ENCODE measurements at places on chromosomes 4 and X.

DNA sequence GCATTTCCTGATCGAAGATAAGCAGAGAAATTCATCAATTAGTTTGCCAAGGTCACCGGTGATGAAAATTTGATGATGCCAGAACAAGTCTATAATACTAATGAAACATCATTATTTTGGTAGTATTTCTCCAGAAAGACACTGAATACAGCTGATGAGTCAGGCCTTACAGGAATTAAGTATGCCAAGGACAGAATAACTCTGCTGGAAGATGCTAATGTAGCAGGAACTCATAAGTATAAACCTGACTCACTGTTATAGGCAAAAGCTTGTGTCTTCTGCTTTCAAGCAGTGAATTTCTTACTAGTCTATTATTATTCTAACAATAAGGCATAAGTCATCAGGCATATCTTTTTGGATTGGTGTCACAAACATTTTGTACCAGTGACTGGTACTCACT lies 1825.1 kb upstream of the IGFBP7 start:
- DNase-seq, result no peak

- DNase-seq, result no peak
Measured at GRCh38 chr4:76703123-76703490, 194.8 kb downstream of the SOWAHB start.

DNA sequence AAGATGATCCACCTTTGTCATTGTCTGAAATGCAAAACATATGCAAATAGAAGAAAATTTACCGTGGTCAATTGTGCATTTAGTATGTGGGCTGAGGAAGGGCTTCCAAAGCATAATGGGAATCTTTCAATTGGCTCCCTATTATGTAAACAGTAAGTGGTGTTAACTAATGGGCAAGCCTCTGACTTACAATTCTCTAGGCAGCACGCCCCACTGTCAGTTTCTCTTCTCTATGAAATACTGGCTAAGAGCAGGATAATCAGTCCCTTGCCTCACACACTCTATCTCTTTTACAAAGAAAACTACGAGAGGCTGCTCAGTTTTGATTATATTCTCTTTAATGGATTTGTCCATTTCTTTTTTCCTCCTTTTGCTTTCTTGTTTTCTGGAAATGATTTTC lies 1272.6 kb downstream of the PCDH19 start:
- no peak for DNase-seq

DNA sequence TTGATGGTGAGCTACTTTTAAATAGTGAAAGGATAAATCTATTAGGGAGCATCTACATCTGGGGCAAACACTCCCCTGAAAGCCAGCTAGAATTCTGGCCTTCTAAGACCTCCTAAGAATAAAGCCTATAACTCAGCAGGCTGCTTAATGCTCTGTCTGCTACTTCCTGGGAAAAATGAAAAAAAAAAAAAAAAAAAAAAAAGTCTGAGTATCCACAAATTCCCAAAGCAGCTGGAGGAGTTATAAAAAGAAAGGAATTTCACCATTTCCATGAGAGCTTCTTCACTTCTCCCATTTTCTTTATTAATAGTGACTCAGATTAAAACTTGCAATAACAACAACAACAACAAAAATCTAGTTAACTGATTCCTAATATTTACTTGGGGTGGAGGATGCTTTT lies 511.2 kb downstream of the INPP4B start:
- DNase-seq, result no peak

GRCh38 chrX:97806238-97806637 lies 922.5 kb downstream of the RPA4 start:
- no peak for DNase-seq

DNA sequence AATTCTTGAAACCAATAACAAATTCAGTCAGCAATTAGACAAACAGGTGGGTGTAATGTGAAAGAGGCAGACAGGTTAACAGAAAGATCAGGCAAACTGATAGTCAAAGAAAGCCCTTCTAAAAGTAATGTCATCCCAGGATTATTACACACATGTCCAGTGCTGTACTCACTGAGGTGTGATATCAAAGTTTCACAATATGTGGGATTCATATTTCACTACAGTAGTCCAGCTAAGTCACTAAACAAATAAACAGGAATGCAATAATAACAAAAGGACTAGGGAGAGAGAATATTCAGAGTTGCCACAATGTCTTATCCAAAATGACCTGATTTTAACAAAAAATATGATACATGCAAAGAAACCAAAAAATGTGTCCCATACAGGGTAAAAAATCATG lies 787.5 kb downstream of the FSTL5 start:
- DNase-seq, result no peak

- DNase-seq, result no peak
Measured at GRCh38 chrX:51614353-51615012, 4.2 kb downstream of the CENPVL3 start.

DNA sequence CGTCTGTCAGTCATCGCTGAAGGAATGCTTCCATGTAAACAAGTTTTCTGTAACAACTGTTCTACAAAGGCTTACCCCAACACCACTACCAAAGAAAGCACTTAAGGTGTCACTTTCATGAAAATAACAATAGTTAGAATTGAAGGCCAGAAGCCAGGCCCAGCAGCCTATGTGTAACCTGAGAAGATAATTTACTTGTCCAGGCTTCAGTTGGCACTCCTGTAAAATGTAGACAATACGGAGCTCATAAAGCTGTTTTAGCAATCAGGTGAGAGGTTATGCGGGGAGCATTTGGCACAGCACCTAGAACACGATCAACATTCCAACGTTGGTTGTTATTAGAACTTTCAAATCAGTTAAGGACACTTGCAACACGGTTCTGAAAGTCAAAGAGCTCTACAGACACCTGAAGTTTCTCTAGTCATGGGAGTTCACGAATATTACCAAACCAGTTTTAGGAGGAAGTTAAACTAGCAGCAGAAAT lies 15.7 kb downstream of the ADGRA3 start:
- DNase-seq, result no peak

- no peak for DNase-seq
Measured at GRCh38 chr4:80393970-80394250, 58.4 kb downstream of the CFAP299 start.

- DNase-seq, result no peak
Measured at GRCh38 chr4:55117511-55117910, 7.9 kb downstream of the KDR start.

DNA sequence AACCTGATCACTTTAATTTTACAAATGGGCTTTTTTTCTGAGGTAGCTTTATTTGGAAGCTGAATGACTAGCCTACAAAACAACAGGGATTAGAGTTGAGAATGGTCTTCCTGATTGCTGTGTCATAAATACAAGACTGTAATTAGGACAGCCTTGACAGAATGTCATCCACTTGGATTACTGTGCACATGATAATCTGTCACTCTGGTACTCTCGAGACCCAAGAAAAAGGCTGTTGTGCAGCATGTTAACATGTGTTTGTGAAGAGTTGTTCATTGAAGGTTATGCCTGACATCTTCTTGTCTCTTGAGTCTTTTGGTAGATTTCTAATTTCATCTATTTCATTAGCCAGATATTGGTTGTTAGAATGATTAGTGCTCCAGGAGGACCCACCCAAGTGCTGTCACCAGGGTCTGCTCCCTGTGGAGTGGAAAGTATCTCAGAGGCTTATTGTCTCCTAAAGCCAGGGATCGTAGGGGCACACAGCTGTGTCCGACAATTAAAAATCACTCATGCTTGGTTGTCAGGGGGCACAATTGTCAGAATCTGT lies 212.2 kb upstream of the GPRIN3 start:
- DNase-seq, result no peak

- no peak for DNase-seq
Measured at GRCh38 chr4:40682290-40683101, 52.8 kb upstream of the RBM47 start.

DNA sequence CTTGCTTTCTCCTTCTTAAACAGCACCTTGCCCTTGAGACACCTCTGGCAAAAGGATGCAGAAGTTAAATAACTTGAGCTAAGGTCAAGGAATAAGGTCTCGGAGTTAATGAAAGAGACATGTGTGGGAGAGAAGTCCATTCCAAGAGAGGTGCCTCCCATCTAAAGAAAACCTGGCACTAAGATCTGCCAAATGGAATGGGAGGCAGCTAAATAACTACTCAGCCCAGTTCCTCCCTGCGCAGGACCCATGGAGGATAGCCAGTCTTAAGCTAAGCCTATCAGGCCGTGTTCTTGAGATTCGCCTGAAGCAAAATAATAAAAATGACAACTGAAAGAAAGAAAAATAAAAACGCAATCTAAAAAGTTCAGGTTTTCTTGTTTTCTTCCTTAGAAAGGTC lies 20.7 kb upstream of the ELF4 start:
- DNase-seq, result no peak

GRCh38 chr4:129362691-129363274 lies 266.8 kb downstream of the C4orf33 start:
- no peak for DNase-seq

DNA sequence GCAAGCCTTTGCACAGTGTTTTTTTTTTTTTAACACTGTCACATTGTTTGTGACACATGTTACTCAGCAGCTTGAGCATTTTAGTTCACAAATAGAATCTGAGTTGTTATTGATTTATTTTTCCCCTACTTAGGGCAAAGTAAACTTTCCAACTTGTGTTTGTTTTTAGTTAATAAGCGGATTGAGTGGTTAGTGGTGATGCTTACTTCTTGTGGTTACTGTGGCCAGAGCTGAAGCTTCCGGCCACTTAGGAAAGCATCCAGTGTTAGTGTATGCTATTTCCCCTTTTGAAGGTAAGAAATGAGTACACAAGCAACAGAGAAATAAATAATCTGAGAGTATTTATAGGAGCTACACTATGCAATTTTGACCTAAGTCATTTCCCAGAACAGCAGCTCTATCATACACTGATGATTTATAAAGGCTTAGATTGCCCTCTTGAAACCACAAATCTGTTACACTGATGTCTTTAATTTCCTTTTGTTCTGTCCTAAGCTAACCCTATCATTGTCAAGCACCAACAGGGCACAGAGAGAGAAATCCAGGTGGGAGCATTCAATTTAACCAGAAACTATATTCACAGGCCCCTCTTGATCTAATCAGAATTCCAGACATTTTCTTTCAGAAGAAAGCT lies 2464.6 kb downstream of the PCDH7 start:
- no peak for DNase-seq
